Activated CD4-positive, alpha-beta T cell treated with anti-CD3 and anti-CD28 coated beads, Interleukin-2, amount 10 ng/mL, durations not matched to agents 7 days and 5 days (primary cell): ENCODE measurements at places on chromosomes 7 and 10. TPM values are rescaled to one million over a fixed set of nuclear protein-coding genes. Genes with fewer than 3 reads are reported as not detected.

SAP25 gene
- total RNA-seq, result 34.6 TPM

EBF3 gene
- not detected for total RNA-seq

NOM1 gene
- 27.2 TPM for total RNA-seq

ELFN1 gene
- total RNA-seq, result not detected

AKR1C4 gene
- not detected for total RNA-seq

FASTK gene
- total RNA-seq, result 85.9 TPM

A1CF gene
- not detected for total RNA-seq

DNA sequence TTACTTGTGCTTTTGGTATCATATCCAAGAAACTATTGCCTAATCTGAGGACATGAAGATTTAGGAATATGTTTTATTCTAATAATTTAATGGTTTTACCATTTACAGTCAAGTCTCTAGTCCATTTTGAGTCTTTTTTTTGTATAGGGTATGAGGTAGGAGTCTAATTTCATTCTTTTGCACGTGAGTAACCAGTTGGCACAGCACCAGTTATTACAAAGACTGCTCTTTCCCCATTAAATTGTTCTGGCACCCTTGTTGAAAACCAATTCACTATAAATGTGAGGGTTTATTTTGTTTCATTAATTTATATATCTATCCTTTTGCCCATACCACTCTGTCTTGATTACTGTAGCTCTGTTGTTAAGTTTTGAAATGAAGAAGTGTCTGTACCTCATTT lies 381.6 kb downstream of the SUGCT start:
- no peak for DNase-seq

DNA sequence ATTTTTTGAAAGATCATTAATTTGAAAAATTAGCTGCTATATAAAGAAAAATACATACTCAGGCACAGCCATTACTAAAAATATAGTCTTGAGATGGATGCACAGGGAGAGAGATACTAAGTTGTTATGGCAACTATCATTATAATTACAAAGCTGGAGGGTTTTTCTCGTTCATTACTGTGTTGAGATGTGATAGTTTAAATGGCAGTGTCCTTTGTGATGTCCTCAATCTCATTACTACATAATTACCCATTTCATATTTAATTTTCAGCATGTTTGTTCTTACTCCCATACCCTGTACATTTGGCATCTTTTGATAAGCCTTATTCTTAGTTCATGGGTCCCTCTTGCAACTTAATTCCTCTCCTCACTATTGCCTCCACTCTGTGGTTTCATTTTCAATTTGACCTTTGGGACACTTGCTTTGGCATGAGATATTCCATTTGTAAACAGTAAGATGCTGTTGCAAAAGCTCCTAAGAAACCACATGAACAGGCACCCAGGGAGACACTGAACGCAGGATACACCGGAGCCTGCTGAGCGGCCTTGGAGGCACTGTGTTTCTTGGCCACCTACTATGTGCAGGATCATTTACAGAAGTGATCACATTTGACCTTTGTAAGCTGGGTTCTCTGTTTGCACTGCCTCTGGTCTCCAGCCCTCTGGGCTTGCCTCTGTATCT lies 4.8 kb upstream of the CPXM2 start:
- no peak for DNase-seq

- no peak for DNase-seq
Measured at GRCh38 chr7:73770860-73771670, 995 bp upstream of the CLDN3 start.

GRCh38 chr10:118874171-118874570 lies 119.4 kb upstream of the CACUL1 start:
- no peak for DNase-seq

DNA sequence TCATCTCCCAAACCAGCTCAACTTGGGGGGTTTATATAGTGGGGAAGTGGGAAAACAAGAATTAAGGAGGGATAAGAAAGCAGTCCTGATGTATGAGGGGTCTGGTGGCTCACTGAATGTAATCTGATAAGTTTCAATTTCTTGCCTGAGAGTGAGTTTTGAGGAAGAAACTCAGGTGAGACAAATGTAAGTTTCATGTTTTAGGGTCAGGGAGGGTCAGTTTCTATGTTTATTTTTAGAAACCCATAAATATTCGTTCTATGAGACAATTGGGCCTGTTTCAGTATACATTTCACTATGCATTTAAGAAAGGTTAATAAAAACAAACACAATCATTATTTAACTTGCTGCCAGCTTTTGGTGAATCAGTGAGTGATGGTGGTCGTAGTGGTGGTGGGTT lies 128.0 kb upstream of the MBL2 start:
- no peak for DNase-seq

DNA sequence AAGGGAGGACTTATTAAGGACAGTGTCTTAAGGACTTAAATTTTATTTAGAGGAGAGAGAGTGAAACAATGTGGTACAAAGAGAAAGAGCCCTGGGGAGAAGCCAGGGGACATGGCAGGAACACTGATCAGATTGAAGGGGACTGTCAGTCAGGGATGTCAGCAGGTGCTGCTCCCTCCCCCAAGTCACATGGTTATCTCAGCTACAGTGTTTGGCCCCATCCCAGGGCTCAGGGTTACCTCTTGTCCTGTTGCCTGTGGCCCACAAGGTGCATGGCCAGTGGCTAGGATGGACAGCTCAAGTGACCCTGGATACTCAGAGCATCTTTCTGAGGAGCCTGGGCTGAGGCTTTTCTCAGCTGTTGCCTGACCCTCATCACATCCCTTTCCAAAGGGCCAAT lies 325.9 kb upstream of the PODXL start:
- no peak for DNase-seq

DNA sequence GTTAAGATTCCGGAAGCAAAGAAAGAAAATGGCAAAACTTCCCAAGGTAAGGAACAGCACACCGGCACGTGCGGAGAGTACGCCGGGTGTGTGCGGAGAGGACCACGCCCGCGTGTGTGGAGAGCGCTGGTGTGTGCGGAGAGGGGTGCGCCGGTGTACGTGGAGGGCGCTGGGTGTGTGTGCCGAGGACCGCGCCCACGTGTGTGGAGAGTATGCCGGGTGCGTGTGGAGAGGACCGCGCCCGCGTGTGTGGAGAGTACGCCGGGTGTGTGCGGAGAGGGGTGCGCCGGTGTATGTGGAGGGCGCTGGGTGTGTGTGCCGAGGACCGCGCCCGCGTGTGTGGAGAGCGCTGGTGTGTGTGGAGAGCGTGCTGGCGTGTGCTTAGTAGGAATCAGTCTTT lies 48.6 kb upstream of the DPYSL4 start:
- no peak for DNase-seq

- DNase-seq, result no peak
Measured at GRCh38 chr10:50929670-50930069, 44.2 kb upstream of the A1CF start.

- DNase-seq, result no peak
Measured at GRCh38 chr7:110142939-110143526, 947.9 kb upstream of the LRRN3 start.

DNA sequence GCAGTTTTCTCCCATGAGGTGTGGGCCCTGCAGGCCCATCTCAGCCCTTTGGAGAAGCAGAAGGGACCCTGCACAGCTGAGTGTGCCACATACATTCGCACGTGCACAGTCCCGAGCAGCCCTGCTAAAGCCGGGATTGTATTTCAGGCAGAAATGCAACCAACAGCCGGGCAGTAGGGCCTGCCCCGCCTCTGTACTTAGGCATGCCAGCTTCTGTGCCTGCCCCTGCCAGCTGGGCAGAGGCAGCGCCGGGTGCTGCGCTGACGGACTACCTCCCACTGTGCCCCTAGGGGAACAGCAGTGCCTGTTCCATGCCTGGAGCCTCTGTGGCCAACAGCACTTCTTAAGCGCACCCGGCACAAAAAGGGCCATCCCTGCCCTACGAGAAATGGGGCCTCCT lies 170.3 kb downstream of the NEURL1 start:
- DNase-seq, result no peak

- DNase-seq, result peak; percentile 75
Measured at GRCh38 chr10:100518761-100519241, 860 bp downstream of the SEC31B start.

DNA sequence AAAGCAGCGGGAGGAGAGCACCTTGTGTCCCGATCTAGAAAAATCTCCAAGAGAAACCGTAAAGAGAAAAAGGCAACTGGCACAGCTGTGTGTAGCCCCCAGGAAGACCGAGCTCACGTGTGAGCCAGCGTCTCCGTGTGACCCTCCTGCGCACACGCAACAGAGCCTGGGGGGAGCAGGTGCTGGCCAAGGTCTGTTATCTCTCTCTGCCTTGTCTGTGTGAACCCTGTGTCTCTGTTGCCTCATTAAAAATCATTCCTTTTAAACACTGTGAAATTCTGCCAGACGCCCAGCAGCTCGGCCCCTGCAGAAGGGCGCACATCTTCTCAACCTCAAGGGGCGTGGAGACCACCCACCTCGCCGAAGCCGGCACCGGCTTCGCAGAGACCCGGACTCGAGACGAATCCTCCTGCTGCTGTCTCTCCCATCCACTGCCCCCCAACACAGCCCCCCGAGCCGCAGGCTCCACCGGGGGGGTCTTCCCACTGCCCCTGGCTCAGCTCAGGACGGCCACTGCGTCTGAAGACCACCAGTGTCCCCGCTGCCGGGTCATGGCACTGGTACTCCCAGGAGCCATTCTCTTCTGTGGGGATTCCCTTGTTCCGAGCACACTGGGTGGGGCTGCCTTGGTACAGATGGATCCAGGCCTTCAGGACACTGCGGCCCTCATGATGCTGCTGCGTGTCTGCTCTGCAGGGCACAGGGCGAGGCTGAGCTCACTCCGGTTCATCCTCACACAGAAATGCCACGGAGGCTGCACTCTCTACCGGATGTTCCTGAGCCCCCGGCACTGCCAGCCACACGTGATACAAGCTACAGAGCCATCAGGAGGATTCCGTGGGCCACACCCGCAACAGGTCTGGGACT lies 94.3 kb upstream of the DNAAF5 start:
- DNase-seq, result no peak

DNA sequence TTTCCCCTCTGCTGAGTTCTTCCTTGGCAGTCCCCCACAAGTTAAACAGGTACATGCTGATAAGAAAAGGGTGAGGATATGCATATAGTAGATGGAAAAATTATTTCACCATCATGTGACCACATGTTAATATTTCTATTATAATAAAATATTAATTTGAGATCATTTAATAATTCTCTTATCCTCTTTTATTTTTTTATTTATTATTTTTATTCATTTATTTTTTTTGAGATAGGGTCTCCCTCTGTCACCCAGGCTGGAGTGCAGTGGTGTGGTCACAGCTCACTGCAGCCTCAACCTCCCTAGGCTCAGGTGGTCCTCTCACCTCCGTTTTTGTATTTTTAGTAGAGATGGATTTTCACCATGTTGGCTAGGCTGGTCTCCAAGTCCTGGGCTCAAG lies 11.6 kb upstream of the GLI3 start:
- no peak for DNase-seq

GRCh38 chr7:151717415-151717814 lies 159.5 kb downstream of the PRKAG2 start:
- no peak for DNase-seq

GRCh38 chr10:100986623-100986951 lies 710 bp downstream of the MRPL43 start:
- DNase-seq, result no peak
